ENCODE measurements at places on chromosomes 11 and 22.
A peak's percentile ranks its signal among the peaks of the same experiment; 100 is the strongest.

DNA sequence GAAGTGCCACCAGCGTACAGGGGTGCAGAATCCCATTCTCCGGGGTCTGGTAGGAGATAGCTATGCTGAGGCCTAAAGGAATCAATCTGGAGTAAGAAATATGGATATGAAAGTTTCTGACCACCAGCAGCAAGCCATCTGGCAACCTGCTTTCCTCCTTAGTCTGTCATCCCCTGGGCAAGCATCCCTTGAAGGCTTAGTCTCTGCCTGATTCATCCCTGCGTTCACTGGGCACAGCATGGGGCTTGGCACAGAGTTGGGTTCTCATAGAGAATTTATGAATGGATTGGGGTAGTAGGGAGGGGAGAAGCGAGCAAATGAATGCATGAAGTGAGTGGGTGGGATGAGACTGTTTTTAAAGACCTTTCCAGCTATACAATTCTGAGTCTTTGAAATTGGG is 85.8 kb upstream of the NARS2 start:
- DNase-seq = no peak

GRCh38 chr11:13902523-13902922 is 60.0 kb upstream of the SPON1 start:
- no peak for DNase-seq

GRCh38 chr11:77073328-77074001 is 6.7 kb downstream of the CAPN5 start:
- DNase-seq = no peak

- DNase-seq = no peak
Observed at GRCh38 chr22:44848296-44848741, 95.9 kb downstream of the ARHGAP8 start.

- peak; percentile 47 for DNase-seq
Observed at GRCh38 chr11:18749681-18750319, 23.8 kb upstream of the IGSF22 start.

DNA sequence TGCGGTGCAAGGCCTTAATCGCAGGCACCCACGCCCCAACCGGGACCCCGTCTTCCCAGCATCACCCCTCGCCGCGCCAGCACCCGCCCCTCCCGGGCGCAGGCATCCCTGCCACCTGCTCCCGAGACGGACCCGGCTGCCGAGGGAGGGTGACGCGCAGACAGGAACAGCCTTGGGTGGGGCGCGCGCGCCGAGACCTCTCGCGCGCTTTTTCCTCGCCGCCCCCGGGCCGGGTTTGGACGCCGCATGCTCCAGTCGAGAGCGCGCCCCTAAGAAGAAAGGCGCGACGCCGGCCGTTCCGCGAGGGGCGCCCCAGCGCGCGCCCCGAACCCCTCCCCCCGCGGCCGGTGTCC is 504 bp downstream of the CFL1 start:
- DNase-seq = no peak

GRCh38 chr11:65047581-65048422 is 6.8 kb downstream of the SAC3D1 start:
- peak; percentile 58 for DNase-seq

DNA sequence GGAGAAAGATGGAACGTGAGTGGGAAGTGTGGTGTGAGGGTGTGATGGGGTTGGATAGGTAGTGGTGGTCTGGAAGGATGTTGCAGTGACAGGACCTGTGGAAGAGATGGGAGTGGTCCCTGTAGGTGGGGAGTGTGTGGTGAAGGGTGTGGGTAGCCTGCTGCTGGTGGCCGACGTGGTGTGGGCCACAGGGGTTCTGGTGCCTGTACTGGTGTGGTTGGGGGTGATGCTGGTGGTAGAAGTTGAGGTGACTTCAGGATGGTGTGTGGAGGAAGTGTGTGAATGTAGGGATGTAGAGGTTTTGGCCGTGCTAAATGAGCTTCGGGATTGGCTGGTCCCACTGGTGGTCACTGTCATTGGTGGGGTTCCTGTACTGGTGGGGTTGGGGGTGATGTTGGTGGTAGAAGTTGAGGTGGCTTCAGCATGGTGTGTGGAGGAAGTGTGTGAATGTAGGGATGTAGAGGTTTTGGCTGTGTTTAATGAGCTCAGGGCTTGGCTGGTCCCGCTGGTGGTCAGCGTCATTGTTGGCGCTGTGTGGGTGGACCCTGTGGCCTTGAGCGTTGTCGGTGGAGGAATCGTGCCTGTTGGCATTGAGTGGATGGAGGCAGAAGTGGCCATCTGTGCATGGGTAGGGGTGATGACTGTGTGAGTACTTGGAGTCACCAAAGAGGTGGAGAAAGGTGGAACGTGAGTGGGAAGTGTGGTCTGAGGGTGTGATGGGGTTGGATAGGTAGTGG is 19.1 kb downstream of the MUC6 start:
- no peak for DNase-seq

DNA sequence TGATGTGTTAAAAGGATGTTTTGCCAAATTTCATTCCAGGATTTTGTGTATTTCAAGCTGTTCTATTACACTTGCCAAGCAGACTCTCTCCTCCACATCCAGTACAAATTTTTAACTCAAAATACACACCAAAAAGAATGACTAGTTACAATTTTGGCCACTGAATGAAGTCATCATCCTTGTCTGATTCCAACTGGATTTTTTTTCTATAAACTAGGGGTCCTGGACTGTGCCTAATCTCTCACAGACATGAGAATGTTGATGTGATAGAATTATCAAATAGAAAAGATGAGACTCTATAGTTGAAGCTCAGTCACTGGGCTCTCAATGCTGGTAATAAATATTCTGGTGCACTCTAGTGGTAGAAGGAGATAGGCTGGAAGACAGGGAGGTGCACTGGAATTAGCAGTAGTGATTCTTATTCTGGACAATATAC is 85.8 kb downstream of the FANCF start:
- peak; percentile 56 for DNase-seq

DNA sequence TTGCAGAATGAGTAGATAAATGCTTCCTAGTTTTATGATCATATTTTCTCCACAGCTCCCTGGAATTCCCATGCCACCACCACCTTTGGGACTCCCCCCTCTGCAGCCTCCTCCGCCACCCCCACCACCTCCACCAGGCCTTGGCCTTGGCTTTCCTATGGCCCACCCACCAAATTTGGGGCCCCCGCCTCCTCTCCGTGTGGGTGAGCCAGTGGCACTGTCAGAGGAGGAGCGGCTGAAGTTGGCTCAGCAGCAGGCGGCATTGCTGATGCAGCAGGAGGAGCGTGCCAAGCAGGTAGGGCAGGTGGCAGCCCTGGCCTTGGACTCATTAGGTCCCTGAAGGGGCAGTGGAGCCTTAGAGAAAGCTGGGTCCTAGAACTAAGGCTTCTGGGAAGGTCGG is 2.9 kb downstream of the SF3B2 start:
- DNase-seq = no peak

DNA sequence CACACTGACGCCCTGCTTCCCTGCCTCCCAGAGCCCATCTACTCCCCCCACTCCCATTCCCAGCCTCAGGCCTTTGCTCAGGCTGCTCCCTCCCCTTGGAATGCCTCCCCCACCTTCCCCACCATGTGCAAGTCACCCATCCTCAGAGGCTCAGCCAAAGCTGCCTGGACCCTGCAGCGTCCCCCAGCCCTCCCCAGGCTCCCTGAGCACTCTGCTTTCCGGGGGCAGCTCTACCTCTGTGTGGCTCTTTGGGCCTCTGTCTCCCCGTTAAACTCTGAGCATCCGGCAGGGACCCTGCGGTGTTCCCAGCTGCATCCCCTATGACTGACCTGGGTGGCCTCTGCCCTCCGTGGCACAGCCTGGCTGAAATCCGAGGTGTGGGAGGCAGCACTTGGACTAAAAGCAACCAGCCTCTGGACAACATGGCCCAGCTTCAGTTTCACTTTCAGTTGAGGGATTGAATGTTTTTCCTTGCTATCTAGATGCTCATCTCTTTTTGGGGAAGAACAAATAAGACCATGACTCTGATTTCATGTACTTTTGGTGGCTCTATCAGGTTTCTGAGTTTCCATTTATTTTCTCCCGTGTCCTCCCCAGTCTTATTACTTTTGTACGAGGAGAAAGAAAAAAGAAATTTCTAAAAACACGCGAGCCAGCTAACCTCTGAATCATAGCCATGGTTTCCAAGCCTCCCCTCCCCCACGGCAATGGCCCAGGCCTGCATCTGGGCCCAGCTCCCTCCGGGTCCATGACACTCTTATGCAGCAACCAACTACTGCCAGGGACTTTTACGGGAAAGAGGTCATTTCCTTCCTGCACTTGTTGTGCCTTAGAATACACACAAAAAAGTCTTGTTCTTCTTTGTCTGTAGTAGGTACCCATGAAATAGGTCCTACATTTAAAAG is 3.8 kb downstream of the APOL3 start:
- peak; percentile 72 for DNase-seq

DNA sequence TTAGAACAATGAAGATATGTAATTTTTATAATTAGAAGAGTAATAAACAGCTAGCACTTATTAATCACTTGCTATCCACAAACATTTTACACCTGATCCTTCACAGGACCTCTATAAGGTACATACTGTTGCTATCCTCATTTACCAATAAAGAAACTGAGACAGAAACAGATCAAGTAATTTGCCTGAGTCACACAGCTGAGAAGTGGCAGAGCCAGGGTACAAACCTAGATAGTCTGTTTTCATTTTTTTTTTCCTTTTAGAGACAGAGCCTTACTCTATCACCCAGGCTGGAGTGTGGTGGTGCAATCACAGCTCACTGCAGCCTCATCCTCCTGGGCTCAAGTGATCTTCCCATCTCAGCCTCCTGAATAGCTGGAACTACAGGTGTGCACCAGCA is 71.8 kb upstream of the PTH start:
- no peak for DNase-seq

- peak; percentile 85 for DNase-seq
Observed at GRCh38 chr11:8219257-8220021, 44.2 kb downstream of the LMO1 start.

DNA sequence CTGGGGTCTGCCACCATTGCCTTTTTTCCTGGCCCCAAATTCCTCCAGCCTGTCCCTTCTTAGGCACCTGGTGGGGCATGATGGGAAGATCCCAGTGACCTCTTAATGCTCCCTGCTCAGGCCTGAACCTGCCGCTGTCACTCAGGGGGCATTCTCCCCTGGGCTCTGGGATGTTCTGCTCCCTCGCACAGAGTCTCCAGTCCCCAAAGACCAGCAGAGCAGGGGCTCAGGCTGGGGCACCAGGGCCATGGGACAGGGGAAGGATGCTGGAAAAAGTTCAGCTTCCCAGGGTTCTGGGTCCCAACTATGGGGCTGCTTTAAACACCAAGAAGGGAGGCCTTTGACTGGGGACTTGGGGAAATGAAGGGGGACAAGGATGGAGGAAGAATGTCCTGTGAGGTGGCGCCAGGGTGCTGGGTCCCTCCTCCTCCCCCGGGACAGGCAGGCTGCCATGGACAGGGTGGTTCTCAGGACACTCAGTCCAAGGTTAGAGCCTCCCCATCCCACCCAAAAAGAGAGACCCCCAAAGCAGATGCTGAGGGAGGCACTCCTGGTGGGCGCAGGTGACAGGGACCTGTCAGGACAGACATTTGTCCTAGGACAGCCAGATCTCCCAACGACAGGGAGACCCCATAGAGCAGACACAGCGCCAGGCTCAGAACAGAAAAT is 30.8 kb downstream of the IGLL5 start:
- no peak for DNase-seq

GRCh38 chr11:87722756-87723565 is 452.3 kb downstream of the RAB38 start:
- DNase-seq = peak; percentile 70

DNA sequence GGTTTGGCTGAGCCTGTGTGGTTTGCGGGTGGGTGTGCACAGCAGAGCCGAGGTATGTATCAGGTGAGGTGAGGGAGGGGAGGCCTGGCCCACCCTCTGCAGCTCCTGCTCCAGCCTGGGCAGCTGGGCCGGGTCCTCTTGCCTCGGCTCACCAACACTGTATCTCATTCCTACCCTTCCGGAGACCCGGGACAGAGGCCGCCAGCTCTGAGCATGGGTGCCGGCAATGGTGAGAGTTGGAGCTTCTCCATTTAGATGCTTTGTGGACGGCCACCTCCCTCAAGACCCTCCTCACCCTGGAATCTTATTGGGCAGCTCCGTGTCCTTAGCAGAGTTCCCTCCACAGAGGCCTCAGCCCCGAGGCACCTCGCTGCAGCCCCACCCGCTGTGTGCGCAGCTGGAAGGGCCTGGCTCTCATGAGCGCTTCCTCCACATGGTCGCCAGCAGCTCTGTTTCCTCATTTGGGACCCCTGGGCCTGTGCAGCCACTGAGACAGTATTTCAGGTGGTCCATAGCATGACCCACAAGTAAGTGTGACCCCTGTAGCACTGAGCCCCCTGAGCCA is 55.7 kb downstream of the ANO1 start:
- DNase-seq = no peak
